ENCODE measurements at places on chromosomes 7 and 10.

DNA sequence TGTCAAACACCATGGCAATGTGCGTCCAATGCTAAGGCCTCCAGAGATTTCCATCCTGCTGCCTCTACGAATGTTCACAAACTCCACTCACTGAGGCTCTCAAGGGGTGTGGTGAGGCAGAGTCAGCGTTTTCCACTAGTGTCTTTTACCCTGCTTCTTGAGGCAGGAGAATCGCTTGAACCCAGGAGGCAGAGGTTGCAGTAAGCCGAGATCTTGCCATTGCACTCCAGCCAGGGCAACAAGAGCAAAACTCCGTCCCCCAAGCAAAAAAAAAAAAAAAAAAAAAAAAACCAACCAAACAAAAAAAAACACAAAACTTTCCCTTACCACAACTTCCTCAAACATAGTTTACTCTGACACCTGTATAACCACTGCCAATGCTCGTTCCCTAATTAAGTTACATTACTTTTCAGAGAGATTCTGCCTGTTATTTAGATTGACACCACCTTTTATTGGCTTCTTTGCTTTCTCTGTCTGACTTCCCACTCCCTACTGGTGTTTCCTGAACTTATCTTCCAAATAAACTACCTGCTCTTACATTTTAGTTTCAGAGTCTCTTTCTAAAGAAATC is 102.1 kb upstream of the ZNF746 start:
- DNase-seq: no peak

- no peak for DNase-seq
These were observed 7.7 kb upstream of the COBL start for GRCh38 chr7:51324206-51324898.

DNA sequence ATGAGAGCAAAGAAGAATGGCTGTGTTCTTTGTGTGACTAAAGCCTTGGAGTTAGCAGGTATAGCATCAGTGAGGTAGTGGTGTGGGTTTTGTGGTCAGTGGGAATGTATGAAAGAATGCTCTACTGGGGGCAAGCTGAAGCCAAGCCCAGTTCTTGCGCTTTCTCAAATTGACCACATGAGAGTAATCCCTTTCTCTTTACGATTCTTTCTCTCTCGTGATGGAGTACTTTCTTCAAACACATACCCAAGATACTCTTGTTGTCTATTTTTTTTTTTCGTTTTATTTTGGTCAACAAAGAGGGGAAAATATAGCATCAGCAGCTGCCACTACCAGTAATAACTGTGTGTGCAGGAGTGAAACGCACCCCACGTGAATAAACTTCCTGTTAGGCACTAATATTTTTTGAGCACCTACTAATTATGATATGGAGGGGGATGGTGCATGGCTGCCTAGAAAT is 8.4 kb upstream of the PANK1 start:
- DNase-seq: no peak

DNA sequence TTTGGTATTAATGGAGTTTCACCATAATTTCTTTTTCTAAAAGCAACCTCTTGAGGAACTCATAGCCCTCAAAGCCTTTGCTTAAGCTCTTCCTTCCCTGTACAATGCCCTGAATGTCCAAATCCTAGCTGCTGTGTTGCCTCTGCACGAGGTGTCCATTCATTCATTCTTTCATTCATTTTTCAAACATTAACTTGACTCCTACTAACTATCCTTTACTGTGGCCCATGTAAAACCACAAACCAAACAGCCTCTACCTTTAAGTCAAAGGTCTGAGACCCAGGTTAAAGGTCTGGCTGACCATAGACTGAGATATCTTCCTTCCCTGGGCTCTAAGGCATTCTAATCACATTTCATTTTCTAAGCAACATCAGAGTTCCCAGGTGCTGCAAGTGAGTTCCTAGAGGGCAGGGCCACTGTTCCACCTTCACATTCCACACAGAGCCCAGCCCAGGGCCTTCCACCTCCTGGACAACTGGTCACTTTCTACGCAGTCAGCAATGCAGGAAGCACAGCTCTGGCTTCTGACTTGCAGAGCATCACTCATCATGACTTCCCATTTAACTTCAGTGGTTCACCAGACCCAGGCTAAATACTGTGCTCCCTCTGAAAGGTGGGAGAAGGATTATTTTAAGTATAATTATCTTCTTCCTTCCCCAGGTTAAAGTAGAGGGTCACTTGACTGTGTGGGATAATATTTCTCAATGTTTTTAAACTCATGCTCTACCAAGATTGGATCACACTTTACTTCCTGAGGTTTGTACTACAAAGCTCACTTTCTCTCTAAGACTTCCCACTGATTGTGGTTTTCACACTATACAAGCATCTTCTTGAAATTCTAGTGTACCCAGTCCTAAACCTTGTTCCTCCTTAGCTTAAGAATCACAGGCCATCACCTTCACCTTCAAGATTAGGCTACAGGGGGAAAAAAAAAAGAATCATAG is 19.1 kb downstream of the ATXN7L1 start:
- DNase-seq: no peak

GRCh38 chr7:4240042-4240441 is 442.1 kb upstream of the FOXK1 start:
- no peak for DNase-seq

- no peak for DNase-seq
These were observed 5.8 kb upstream of the UPP1 start for GRCh38 chr7:48083114-48083830.

DNA sequence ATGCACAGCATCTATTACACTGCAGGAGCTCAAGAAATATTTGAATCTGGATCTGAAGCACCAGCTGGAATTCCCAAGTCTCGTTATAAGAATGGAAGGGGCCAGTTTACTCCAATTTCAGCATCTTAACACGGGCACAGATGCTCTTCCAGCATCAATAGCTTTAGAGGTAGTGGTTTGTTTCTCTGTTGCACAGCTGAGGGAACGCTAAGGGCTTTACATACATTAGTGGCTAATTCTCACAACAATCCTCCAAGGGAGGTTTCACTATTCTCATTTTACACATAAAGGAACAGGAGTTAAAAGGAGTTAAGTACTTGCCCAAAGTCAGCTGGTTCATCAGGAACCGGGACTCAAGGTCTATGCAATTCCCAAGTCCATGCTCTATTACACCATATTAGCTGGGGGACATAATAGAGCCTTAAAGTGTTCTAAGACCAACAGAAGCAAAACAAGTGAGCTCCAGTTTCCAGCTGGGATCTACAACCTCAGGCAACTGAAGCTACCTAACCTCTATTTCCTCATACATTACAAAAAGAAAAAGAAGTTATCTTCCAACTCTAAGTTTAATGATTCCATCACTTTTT is 9.9 kb downstream of the XPNPEP1 start:
- DNase-seq: no peak

DNA sequence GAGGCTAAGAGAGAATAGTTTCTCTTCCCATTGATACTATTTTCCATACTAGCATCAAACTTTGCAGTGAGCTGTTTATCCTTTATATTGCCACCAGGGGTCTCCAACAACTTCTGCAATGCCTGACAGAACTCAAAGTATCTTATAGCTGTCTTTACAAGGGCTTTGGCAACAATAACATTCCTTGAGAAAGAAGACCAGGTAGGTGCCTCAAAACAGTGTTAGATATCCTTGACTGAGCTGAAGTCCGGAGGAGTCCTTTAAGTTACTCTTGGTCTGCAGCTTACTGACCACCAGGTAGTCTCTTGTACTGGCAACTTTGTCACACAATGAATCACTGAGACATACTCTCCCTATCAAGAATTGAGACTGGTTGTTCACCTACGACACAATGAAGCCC is 30.0 kb upstream of the TES start:
- DNase-seq: no peak

DNA sequence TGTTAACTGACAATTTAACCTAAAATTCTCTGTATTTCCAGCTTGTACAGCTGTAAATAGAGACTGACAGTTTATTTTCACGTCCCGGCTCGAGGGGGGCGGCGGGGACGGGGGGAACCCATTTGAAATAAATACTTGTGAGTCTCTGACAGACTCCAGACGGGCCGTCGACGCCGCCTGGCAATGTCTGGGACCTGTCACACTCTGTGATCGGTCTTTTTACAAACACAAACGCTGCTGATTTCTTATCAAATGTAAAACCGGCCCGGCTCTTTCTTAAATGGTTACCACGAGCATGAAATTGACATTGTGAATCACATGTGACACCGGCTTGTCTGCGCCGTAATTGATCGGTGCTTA is 57.0 kb downstream of the UNCX start:
- no peak for DNase-seq

GRCh38 chr10:91162495-91163268 is 57.8 kb upstream of the PCGF5 start:
- peak; percentile 67 for DNase-seq

Measured in effector CD4-positive, alpha-beta T cell (primary cell).